ELR (cell line): ENCODE measurements at places on chromosomes 6 and 20.

DNA sequence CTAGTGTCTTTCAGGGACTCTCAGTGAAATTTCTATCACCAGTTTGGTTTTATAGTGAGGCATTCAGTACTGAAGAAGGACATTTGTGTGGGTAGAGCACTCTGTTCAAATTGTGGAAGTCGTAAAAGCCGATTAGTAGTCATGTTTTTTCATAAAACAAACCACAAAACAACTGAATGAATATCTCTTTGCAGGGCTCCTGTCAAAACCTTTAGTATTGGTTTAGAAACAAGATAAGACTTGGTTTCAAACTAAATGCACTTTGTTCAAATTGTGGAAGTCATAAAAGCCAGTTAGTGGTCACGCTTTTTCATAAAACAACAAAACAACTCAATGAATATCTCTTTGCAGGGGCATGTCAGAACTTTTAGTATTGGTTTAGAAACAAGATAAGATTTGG, 23.8 kb downstream of the ADGRF4 start:
- DNase-seq: no peak

DNA sequence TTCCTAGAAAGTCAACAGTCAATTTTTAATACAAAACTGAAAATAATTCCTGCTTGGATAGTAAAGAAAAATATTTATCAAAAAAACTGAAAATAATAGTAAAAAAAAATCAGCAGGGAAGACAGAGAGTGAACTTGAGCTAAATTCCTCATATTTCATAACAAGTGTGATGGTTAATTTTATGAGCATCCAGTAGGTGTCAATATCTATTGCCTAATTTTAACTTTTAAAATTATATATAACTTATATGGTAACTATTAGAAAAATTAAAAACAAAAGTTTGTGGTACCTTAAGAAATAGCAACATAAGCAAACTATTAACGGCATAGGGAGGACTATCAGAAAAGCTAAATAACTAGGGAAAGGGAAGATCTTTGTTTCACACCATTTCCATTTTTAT, 2.1 kb downstream of the EPM2A start:
- DNase-seq: no peak

GRCh38 chr6:136782021-136782770, 10.1 kb downstream of the MAP3K5 start:
- peak; percentile 69 for DNase-seq

DNA sequence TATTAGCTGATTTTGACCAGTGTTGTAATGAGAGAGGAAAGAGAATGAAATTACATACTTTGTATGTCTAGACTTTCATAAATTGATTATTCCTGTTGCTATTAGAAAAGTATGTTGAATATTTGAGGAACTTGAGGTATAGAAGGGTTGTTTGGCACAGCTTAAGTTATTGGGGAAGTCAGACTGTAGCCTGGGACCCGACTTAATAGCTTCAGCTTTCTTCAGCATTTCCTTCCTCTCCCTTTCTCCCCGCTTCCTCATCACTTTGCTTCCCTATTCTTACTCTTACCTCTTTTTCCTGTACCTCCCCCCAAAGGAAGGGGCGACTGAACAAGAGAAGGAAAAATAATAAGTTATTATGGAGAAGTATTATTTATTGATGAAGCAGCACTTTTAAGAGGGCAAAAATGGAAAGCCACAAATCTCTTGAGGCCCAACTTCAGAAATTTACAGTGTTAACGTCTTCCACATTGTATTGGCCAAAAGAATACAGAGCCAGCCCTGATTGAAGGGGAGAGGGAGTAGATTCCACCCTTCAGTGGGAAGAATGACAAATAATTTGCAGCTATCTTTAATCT, 7.4 kb downstream of the SENP6 start:
- no peak for DNase-seq

GRCh38 chr6:14066782-14067406, 50.7 kb upstream of the CD83 start:
- peak; percentile 88 for DNase-seq

GRCh38 chr6:89081129-89081422, 525 bp downstream of the PNRC1 start:
- DNase-seq: no peak
